Caki2 (cell line): ENCODE measurements at places on chromosomes 16 and 17.

- DNase-seq, result no peak
Measured at GRCh38 chr17:8873801-8874715, 6.6 kb upstream of the PIK3R6 start.

- peak; percentile 18 for DNase-seq
Measured at GRCh38 chr17:81239714-81240555, 817 bp downstream of the NDUFAF8 start.

DNA sequence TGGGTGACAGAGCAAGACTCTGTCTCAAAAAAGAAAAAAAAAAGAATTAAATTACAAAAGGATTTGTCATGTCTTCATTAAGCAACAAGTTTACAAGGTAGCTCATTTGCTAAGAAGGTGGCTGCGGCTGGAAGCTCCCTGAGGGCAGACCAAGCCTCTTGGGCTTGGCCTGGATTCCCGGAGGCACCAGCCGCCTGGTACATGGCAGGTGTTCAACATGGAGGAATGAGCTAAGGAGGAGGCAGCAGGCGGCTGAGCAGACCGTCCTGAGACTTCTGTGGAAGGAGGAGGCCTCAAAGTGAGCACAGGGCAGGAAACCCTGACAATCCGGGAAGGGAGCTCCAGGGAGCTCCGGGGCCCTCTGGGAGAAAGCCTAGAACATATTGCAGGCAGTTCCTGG, 3.2 kb upstream of the MYLK3 start:
- no peak for DNase-seq

- DNase-seq, result no peak
Measured at GRCh38 chr16:63921737-63922295, 1200.0 kb downstream of the CDH11 start.

DNA sequence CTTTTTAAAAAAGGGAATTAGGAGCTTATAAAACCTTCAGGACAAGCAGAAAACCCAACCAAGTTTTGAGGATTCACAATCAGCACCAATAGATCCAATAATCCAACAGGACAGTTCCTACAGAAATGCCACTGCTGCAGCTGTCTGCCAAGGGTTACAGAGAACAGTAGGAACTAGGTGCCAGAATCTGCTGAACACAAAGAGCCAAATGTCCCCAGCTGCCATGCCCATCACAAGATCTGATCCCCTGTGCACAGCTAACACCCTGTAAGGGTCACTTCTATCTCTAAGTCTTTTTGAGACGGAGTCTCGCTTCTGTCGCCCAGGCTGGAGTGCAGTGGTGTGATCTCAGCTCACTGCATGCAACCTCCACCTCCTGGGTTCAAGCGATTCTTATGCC, 262.3 kb downstream of the STX8 start:
- DNase-seq, result no peak

GRCh38 chr16:68711421-68712139, 25.5 kb upstream of the CDH1 start:
- no peak for DNase-seq
